ENCODE measurements at places on chromosomes 6 and 20.

DNA sequence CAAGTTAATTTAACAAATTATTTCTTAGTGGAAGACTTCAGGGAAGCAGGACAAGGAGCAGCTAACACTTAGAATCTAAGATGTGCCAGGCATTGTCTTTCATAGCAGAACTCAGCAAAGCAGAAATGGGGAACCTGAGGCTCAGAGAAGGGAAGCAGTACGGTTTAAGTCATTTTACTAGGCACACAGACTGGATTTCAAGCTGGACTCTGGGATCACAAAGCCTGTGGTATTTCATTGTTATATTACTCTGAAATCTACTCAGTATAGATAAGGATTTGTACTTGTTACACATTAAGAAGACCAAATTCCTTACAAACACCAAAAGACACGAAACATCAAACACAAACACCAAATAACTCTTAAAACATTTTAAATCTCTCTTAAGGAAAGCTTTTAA lies 199.6 kb downstream of the ISM1 start:
- DNase-seq: no peak

DNA sequence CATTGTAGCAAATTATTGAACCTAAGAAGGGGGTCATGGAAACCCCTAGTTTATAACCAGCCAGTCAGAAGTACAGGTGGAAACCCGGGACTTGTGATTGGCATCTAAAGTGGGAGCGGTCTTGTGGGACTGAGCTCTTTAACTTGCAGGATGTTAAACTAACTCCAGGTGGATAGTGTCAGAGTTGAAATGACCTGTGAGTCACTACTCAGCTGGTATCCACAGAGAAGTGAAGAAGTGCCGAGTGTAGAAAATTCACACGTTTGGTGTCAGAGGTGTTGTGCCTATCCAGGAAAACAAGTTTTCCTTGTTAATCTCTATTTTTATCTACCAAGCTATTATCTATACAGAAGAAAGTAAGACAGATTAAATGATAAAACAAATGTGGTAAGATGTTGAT lies 179.7 kb downstream of the ADGRG6 start:
- no peak for DNase-seq

- no peak for DNase-seq
Observed at GRCh38 chr20:37274851-37275524, 13.4 kb upstream of the GHRH start.

GRCh38 chr6:123182998-123183397 lies 187.0 kb downstream of the CLVS2 start:
- DNase-seq: no peak

DNA sequence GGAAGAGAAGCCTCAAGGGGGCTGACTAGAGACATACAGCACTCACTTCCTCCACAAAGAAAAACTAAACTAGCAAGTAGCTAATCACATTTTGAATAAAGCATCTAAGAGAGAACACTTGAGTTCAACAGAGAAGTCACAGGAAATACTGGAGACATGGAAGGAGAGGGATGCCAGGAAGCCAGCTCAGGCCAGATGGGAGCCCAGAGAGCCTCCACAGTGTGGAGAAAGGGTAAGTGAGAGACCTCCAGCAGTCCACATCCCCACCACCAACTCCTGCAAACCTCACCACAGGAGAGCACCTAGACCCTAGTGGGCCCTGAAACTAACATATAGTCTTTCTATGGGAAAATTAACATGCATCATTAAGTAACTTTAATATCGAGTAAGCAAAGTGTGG lies 79.2 kb downstream of the EPM2A start:
- no peak for DNase-seq

DNA sequence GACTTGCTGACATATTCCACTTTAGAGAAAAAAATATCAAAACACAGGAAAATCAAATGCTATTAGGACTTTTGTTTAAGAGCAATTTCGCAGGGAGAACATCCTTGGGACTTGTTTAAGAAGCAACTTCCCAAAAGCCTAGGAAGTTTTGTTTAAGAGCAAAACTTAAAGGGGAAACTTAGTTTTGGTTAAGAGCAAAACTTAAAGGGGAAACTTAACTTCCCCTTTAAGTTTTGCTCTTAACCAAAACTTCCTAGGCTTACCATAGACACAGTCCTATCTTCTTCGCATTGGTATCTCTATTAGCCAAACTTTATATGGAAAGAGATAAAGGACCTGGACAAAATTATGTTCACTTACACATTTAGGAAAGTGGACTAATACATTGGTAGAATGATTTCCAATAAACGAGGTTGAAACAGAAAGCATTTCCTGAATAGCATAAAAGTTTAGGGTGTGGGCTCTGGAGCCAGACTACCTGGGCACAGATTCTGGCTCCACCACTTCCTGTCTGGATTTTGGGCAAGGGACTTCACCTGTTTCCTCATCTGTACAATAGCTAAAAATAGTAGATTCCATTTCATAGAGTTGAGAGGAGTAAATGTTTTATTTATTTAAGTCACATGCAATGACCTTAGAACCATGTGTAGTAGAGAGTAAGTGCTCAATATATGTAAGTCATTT lies 15.7 kb downstream of the PAQR8 start:
- no peak for DNase-seq

DNA sequence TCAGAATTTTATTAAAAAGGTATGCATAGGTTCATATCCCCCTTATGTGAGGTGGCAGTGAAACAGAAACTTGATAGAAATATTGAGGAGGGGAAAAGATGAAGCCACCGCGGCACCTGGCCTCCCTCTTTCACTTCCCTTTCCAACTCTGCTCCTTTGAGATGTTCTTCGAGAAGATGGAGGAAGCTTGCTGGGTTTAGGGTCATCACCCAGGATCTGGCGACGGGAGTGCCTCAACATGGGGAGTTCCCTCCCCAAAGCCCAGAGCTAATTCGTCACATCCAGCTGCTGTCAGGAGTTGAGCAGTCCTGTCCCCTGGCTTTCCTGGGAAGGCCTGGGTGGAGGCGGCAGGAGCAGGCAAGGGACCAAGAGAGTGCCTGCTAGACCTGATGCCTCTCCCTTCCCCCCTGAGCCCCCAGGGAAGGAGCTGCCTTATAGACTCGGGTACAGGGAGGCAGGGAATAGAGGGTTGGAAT lies 29.1 kb downstream of the RREB1 start:
- no peak for DNase-seq

GRCh38 chr20:16397086-16397485 lies 176.2 kb downstream of the KIF16B start:
- DNase-seq: no peak

Measured in activated CD4-positive, alpha-beta T cell treated with anti-CD3 and anti-CD28 coated beads for 24 hours (primary cell).